Left forelimb (tissue), 1 donor: ENCODE measurements at places on chromosomes 1 and 21.

- no peak for DNase-seq
Measured at GRCh38 chr1:98674075-98674781, 12.7 kb downstream of the SNX7 start.

- no peak for DNase-seq
Measured at GRCh38 chr21:15667819-15668218, 62.0 kb upstream of the USP25 start.

DNA sequence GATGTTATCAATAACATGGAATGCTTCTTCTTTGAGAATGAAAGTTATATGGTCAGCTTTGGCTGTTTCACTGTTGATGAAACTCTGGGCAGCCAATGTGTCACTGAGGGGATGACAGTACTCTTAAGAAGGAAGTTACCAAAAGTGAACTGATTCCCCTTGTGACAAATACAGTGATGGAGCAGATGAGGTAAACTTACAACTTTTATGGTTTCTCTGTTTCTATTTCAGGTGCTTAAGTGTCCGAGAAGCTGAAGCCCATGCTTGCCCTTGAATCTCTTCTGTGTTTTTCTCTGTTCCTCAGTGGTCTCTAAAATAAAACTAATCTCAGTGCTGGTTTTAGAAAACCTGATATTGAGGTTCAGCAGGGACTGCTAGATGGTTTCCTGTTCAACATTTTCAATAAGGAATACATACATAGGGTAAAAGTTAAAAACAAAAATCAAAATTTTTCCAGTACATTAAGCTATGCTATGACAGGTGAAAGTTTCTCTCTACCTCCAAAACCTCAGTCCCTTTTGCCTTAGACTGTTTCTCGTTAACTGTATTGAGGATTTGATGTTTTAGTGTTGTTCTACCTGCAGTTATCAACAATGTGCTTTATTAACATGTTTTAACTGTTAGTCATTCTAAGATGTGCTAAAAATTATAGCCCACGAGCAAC is 454.4 kb upstream of the ADGRL4 start:
- no peak for DNase-seq

DNA sequence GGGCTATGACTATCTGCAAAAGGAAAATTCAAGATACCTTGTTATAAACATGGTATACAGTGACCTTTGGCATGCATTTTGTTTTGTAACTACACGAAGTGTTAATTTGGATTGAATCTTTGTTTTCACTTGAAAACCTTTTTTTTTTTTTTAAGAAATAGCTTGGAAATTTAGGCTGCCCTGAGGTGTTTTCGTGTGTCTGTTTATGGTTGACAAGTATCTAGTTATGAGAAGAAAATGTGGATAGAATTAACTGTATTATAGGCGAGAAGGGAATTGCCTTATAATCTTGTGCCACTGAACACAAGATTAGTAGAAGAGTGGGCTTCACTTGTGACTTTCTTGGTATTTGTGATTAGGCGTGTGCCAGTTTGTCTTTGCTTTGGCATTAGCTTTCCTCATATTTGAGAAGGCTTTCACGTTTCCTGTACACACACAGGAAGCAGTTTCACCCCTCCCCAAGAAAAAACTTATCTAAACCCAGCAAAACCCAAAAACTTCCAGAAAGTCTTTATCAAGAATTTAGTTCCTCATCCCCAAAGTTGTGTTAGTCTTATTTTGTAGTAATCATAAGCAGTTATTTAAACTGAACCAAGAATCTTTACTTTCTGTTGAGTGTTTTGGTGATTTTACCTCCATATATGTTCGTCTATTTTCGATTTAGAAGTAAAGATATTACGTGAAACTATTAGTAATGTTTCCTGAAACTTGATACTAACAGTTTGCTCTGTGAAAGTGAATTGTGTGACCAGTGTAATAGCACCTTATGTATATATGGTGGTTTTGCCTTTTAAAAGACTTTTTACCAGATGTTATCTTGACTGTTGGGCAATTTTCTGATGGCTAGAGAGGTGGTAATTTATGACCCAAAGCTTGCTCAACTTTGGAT is 3.8 kb downstream of the DYRK1A start:
- DNase-seq: no peak

DNA sequence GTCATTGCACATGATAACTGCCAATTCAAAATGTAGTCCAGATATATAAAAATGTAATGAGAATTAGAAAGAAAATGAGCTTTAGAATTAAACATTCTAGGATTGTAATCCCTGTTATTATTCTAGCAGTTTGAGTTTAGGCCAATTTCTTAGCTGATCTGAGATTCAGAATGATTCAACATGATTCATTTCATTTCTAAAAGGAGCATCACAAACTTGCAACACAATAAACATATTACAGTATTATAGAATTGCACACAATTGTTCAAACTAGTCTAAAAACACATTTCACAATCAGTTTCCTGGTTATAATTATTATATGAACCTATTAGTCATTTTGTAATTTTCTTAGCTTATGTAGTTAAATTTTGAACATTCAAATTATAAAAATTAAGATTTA is 43.3 kb upstream of the TSHB start:
- no peak for DNase-seq

DNA sequence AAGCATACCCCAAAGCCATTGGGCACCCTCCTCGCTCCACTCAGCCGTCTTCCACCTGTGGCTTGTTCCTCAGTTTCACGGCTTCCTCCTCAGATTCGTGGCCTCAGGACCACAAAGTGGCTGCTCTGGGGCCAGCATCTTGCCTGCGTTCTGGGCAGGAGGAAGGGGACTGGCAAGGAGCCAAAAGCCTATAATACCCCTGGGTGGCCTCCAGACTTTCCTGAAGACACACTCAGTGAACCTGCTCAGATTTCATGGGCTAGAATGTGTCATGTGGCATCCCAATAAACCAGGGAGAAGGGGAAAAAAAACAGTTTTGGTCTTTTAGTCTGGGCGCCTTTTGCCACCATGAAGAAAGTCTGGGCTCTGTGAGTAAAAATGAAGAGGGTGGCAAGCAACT is 62.0 kb downstream of the SDC3 start:
- no peak for DNase-seq

- peak; percentile 91 for DNase-seq
Measured at GRCh38 chr21:26170471-26171257, at the start of gene APP. TSS of gene APP (minus strand) at chr21:26170770. CDS start at chr21:26170620, 150 bp downstream.

- no peak for DNase-seq
Measured at GRCh38 chr1:227949341-227949921, 1.7 kb upstream of the WNT9A start.

DNA sequence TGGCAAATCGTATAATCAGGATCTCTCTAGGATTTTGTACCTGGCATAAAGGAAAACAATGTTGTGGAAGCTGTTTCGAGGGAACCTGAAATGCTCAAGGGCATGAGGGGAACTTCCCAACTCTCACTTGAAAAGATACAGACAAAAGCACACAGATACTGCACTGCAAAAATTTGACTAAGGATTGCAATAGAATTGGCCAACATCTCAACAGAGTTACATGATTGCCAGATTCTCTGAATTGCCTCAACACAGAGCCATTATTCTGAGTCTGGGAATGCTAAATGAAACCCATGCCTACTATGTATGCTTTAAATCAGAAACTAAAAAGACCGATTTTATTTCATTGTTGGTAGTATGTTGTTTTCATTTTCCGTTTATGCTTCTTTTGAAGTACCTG is 16.0 kb downstream of the KRTAP19-8 start:
- DNase-seq: no peak
